Caco-2 (cell line): ENCODE measurements at places on chromosomes 3 and 15.

DNA sequence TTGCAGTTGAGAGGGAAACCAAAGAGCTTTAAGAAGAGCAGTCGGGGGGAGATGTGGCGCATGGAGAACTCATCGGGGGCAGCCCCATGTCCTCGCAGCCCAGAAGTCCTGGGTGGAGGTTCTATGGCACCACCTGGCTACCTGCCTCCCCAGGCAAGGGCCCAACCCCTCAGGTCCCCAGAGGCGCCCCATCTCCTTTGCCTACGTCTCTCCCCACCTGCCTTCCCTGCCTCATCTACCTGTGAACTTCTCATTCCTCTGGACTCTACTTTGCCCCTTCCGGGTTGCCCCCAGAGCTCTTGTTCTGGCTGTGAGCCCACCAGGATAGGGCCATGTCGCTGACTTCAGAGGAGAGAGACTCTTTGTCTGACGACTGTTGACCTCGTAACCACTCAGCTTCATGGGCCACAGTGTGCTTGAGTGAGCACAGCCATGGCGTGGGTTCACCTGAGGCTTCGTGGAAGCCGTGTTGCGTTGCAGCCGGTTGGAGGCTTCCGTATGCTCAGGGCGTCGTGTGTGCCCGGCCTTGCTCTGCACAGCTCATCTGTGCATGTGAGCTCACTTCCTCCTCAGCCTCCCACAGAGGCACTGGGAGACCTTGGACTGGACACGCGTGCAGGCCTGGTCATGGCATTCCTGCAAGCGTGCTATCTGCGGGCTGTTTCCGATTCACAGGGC lies 13.4 kb downstream of the APBA2 start:
- DNase-seq = no peak

GRCh38 chr3:150238048-150238802 lies 169.9 kb upstream of the TSC22D2 start:
- no peak for DNase-seq

DNA sequence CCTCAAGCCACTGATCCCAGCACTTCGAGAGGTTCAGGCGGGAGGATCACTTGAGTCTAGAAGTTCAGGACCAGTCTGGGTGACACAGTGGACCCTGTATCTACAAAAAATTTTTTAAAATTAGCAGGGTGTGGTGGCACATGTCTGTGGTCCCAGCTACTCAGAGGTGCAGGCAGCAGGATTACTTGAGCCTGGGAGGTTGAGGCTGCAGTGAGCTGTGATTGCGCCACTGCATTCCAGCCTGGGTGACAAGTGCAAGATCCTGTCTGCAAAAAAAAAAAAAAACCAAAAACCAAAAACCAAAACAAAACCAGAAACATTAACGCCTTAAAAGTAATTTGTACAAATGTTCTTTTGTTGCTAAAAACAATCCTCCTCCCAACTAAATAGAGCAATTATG lies 27.9 kb upstream of the SLC12A8 start:
- DNase-seq = no peak

DNA sequence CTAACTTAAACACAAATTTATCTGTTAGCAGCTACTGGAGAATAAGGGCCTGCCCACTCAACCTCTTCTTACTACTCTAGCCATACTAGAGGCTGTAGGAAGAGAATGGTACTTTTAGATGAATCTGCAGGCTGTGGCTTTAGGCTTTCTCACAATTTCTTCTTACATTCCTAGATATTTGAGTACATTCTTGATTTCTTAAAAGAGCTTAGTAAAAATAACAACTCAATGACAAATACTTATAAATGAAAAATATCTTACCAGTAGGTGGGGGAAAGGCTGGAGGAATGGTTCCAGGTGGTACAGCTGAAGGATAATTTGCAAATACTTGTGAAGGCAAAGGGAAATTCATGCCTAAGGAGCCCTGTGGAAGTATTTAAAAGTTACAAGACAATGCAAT lies 92.9 kb upstream of the GK5 start:
- no peak for DNase-seq

GRCh38 chr3:55884491-55885285 lies 397.6 kb upstream of the WNT5A start:
- no peak for DNase-seq
